Sciatic nerve (tissue), 2 donors: ENCODE measurements at places on chromosomes 2 and 18. TPM values are rescaled to one million over a fixed set of nuclear protein-coding genes. Genes with fewer than 3 reads are reported as not detected.

The MAP3K19 gene
- total RNA-seq = 0.09 TPM

The RFTN2 gene
- 47.7 TPM for total RNA-seq

The RPRM gene
- total RNA-seq = 0.22 TPM

The FANCL gene
- 42.8 TPM for total RNA-seq

The KHK gene
- 7.1 TPM for total RNA-seq

The PTPRN gene
- total RNA-seq = 0.58 TPM

The ZNF385B gene
- total RNA-seq = 5.3 TPM

The PLEKHH2 gene
- 58.9 TPM for total RNA-seq

DNA sequence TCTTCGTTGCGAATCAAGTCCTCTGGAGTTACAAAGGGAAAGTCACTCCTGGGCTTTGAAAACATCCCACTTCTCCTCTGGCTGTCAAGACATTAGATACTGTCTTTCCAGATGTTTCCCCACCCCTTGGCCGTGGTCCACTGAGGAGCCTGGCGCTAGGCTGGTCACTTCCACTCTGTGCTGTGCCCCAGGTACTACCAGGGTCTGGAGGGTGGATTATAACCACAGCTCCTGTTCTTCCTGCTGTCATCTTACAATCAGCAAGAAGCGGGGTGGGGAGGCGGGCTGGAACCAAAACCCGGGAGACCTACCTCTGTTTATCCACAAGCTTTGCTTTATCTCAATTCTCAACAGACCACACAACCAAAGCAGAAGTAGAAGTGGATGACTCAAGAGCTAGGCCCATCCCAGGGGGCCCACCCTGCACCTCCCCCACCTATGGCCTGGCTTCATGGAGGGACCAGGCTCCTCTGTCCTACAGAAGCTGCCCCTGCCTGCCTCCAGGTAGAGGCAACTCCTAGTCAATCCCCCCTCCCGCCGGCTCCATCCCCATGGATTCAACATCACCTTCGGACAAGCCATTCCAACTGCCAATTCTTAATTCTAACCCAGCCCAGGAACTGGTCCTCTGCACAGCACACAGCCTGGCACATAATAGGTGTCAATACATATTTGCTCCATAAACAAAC is 17.8 kb downstream of the SMAD7 start:
- no peak for DNase-seq

DNA sequence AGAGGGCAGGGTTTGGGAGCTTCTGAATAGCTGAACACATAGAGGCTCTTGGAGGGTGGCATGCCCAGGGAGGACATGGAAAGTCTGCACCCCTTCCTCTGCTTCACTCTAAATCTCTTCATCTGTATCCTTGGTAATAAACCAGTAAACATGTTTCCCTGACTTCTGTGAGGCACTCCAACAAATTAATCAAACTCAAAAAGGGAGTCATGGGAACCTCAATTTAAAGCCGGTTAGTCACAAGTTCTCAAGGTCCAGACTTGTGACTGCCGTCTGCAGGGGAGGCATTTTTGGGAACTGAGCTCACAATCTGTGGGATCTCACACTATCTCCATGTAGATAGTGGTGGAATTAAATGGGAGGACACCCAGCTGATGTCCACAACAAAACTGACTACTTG is 33.1 kb upstream of the STON1 start:
- DNase-seq = no peak

- DNase-seq = no peak
Observed at GRCh38 chr2:55408098-55408882, 11.4 kb downstream of the CCDC88A start.

GRCh38 chr2:8315531-8316165 is 366.2 kb upstream of the ID2 start:
- no peak for DNase-seq

- no peak for DNase-seq
Observed at GRCh38 chr2:230941202-230942180, 16.4 kb upstream of the GPR55 start.

- DNase-seq = no peak
Observed at GRCh38 chr2:185833864-185834263, 95.3 kb downstream of the FSIP2 start.

DNA sequence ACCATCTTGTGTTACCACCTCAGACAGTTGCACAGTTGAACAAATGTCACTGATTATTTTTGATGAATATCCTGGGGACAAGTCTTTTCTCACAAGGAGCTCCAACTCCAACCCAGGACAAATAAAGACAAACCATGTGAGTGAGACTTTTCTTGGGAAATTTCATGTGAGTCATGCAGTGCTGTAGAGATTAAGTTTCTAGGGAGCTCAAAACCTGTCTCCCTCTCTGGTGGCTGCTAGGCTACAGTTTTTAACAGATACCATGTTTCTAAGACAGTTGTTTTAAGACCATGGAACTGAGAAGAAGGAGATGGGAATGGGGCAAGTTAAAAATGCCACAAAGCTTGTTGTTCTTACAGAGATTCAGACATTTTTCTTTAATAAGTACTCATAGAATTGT is 255.5 kb downstream of the RIT2 start:
- DNase-seq = no peak

DNA sequence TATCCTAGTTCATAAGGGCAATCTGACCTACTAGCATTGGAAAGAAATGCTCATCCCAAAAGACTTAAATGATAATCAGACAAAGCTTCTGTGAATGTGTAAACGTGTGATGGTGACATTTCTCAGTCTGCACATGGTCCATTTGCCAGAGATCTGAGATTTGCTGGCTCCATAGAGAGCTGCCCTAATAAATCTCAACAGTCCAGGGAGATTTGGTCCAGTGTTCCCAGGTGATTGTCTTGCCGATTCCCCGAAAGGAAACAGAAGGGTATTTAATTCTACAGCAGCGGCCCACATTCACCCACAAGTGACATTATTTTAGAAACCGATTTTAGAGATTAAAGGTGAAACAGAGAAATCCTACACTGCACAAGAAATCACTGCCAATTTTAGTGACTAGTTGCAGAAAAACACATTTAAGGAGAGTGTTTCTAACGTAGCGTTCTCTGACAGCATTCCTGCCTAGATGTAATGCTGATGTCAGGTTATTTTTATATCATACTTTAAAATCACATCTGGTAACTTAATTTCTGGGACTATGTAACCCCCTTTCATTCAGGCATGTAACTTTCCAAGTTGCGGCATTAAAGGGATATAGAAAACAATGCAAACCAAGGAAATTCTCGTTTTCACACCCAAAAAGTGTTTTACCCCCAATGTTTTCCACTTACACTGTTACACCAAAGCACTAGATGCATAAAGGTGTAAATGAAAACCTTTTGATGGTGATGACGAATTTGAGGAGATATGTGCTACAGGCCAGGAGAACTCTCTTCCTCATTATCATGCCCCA is 231.9 kb upstream of the FN1 start:
- DNase-seq = no peak

DNA sequence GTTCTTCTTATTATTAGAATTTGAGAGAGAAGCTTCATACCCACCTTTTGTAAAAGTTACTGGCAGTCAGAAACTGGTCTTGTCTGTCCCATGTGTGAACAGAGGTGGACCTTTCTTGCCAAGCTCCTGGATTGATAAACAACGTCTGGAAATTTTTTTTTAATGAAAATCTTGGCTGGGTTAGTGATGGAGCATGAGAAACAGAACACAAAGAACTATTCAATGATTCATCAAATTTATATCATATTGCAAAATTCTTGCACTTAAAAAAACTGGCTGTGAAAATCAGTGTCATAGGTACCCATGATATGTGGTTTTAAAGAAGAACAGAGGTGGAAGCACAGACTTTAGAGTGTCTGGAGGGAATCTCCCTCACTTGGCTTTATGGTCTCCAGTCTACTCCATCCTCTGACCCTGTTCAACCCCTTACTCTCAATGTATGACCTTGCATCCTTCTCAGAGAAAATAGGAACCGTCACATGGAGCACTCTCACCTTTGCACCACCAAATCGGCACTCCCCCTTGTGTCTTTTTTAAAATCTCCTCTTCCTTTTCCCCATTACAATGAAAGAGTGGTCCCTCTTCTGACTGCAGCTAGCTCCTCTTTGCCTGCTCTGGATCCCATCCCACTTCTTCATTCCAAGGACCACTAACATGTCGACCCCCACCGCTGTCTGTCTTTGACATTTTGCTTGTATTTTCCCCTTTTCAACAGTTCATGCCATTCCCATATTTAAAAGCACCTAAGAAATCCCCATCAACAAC is 58.2 kb downstream of the COPS8 start:
- no peak for DNase-seq

GRCh38 chr2:229230256-229230655 is 40.8 kb downstream of the PID1 start:
- no peak for DNase-seq

DNA sequence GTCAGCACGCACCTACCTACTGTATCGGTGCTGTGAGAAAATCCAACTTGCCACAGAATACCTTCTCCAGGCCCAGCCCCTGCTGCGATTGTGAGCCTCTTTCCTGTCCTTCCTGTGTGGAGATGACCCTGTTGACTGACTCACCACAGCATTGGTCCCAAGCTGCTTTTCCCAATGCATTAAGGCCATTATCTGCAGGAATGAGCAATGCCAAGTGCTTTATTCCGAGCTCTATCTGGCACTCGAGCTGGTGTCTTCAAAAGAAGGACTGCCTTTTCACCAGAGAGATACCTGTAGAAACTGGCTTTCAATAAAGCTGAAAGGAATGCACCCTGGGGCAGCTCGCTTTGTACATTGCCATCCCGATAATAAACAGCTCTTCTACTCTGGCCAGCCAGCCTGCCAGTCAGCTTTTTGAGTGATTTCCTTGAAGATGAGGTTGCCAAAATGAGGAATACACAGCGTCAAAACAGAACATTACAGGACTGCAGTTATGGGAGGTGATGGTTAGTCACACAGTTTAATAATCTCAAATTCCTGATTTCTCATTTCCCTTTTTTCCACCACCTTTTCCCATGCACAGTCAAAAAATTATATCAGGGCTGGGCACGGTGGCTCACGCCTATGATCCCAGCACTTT is 8.3 kb upstream of the RNF103 start:
- no peak for DNase-seq

- DNase-seq = no peak
Observed at GRCh38 chr2:56191617-56192016, 7.8 kb downstream of the CCDC85A start.

- no peak for DNase-seq
Observed at GRCh38 chr2:52976143-52976949, 791.3 kb upstream of the CHAC2 start.

DNA sequence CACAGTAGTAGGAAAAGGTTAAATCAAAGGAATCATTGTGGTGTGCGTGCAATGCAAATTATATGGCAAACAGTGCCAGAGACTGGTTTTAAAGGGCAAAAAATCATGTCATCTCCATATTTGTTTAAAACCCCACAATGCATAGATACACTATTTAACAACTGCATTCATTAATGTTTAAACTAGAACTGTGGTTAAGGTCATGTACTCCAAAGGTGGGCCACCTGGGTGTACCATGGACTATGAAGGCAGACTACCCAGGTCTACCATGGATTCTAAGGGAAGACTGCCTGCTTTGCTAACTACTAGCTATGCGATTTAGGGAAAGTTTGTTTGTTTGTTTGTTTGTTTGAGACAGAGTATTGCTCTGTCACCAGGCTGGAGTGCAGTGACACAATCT is 356.3 kb downstream of the ZEB2 start:
- no peak for DNase-seq

GRCh38 chr2:237256887-237257286 is 157.1 kb downstream of the COL6A3 start:
- no peak for DNase-seq

DNA sequence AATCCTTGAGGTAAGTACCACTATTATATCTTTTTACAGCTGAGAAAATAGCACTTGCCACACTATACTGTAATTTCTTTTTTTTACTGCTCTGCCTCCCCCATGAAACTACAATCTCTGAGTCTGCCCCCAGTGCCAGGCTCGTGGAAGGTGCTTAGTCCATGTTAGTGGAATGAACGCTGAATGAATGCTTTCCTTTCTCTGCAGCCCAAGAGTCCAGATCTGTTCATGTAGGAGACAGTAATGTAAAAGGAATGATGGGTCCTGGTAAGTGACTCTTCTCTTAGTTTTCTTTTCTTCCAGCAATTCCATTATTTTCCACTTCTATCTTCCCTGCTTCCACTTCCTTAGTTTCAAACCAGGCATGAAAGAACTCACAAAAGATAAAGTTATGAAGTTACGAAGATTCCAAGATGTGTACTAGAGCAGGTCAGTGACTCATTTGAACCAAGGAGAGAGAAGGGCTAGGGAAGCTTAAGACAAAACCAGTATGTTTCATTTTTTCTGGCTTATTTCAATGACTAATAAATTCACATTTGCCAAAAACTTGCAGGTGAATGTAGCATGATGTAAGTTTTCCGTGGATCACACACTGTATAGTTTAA is 46.0 kb downstream of the ARHGEF33 start:
- no peak for DNase-seq

- DNase-seq = no peak
Observed at GRCh38 chr2:182381225-182381624, 45.6 kb downstream of the PDE1A start.

- no peak for DNase-seq
Observed at GRCh38 chr2:231732604-231733003, 24.3 kb downstream of the PTMA start.

- DNase-seq = no peak
Observed at GRCh38 chr2:207244971-207245925, 79.5 kb upstream of the KLF7 start.

GRCh38 chr2:237904831-237905599 is 45.6 kb downstream of the RAMP1 start:
- DNase-seq = peak; percentile 67

DNA sequence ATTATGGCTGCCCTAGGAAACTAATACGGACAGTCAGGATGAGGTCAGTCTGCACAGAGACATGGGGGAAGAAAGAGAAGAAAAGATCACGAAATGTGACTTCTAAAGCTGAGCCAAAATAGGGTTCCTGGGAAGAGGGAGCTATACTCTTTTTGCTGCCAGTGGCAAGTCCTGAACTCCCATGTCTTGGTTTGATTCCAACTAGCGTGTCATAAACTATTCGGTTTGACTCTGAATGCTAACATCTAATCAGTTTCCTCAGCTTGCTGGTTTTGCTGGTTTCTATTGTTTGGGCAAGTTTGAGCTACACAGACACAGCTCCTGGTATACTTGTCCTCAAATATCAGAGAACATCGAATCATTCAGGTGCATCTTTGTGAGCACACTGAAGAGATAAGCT is 80.5 kb upstream of the CYP1B1 start:
- DNase-seq = no peak

DNA sequence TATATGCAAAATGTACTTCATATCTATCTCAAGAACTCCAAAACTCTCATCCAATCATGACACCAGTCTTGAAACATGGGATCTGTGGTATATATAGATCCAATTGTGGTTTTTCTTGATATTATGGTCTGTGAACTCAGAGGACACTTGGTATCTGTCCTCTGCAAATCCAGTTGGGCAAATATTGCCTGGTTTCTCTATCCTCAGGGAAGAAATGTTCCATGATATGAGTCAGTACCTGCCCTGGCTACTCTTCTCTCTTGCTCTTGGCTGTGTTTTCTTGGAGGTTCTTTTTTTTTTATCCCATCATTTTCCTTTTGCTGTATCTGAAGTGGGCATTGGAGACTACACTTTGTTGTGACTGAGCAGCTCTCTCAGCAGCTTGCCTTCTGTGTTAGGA is 10.9 kb downstream of the NBEAL1 start:
- DNase-seq = no peak

GRCh38 chr2:239916205-239917124 is 108.7 kb downstream of the NDUFA10 start:
- DNase-seq = no peak
